ENCODE measurements at places on chromosomes 1 and 21.
A peak's percentile ranks its signal among the peaks of the same experiment; 100 is the strongest.

DNA sequence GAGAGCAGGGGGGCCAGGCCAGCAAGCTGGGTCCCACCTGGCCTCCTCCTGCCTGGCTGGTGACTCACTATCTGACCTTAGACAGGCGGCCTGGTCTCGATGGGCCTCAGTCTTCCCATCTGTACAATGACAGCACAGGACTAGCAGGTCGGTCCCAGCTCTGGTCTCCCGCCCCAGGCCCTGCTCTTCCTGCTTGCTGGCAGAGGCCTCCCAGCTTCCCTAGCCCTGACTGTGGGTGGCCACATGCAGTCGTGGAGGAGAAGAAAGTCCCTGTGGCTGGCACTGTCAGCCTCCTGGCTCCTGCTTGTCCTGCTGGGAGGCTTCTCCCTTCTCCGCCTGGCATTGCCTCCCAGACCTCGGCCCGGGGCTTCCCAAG lies 817 bp downstream of the EXTL1 start:
- DNase-seq, result no peak

GRCh38 chr1:150065184-150065871 lies 2.2 kb upstream of the VPS45 start:
- no peak for DNase-seq

GRCh38 chr1:54287176-54287650 lies 87.2 kb downstream of the MRPL37 start:
- peak; percentile 88 for DNase-seq

- DNase-seq, result no peak
These were observed 432.2 kb downstream of the PTPRC start for GRCh38 chr1:199071080-199071479.

- no peak for DNase-seq
These were observed 86.0 kb upstream of the COX20 start for GRCh38 chr1:244749230-244750016.

- DNase-seq, result no peak
These were observed 56.7 kb downstream of the GADD45A start for GRCh38 chr1:67741736-67742135.

DNA sequence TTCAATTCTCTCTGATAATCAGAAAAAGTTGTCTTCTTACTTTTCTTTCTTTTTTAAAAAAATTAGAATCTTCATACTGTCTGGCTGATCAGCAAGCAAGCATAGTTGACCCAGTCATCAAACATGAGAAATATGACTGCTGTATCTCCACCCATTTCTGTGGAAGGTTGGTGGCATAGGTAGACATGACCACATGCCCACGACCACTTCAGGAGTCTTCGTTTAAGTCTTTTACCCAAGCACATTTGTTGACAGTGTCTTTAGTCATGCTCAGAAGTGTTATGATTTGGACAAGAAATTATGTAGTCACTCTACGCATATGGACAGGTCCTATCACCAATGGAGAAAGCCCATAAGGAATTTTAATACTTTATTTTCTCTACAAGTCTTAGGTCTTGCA lies 74.8 kb upstream of the HSPA13 start:
- DNase-seq, result no peak

DNA sequence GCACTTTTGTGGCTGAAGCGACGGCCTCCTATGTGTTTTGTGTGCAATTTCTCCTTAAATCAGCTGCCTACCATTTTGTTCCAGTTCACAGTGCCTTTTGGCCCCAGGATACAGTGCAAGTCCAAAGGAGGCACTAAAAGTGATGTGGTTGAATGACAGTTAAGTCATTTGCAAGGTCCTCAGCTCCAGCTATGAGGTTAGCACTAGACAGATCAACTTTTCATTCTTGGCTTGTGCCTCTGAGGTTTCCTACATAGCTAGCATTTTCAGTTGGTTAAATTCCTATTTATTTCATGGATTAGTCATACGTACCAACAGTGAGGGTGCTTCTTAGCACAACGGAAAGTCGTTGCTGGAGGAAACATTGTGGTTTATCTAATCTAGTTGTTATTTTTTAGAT lies 59.3 kb upstream of the NTPCR start:
- DNase-seq, result no peak

DNA sequence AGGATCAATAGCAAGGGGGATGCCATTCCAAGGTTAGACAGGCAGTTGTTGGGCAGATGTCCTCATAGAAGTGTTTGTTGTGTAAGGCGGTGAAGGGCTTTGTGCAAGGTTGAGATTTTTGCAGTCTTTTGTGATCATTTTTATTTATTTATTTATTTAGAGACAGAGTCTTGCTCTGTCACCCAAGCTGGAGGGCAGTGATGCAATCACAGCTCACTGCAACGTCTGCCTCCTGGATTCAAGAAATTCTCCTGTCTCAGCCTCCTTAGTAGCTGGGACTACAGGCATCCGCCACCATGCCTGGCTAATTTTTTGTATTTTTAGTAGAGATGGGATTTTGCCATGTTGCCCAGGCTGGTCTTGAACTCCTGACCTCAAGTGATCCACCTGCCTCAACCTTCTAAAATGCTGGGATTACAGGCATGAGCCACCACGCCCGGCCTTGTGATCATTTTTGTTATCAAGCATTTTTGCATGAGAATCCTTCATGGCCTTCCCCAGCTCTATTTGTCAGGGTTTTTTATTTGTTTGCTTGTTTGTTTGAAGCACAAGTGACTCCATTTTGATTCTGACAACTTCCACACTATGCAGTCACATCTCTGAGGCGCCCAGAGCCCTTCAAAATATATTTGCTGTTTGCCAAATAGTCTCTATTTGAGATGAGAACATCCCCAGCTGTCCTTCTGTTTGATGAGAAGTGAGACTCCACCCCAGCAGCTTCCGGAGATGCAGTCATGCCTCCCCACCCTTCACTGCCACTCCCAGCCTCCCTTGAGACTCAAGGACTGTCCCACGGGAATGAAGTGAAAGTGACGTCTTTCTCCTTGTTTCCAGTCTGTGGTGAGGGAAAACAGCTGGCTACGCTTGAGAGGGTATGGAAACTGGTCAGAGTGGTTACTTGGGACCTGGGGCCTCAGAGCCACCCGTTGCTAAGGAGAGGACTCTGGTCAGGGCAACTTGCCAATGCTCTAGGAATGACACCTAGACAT lies 38.0 kb downstream of the TMEM50B start:
- peak; percentile 63 for DNase-seq

GRCh38 chr1:151340870-151341754 lies 5.9 kb downstream of the RFX5 start:
- no peak for DNase-seq

GRCh38 chr1:201692555-201693394 lies 136.2 kb upstream of the IPO9 start:
- DNase-seq, result no peak

GRCh38 chr1:18955441-18956192 lies 859 bp downstream of the IFFO2 start:
- no peak for DNase-seq

GRCh38 chr1:32438136-32438535 lies 26.7 kb upstream of the ZBTB8B start:
- no peak for DNase-seq

DNA sequence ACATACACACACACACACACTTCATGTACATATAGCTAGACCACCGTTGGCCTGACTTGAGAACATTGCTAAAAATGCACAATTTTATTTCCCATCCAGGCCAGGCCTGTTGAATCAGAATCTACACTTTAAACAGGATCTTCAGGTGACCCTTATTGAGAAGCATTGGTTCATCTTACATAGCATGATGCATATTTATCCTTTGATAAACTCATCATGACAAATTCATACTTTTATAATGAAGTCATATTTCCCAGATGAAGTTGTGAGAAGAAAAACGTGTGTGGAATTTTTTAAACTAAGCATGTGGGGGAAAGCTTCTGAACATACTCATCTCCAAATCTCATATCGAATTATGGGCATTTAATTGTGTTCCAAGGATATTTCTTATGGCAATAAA lies 877.7 kb downstream of the MRPL39 start:
- no peak for DNase-seq

GRCh38 chr1:109190189-109190588 lies 23.5 kb upstream of the SARS1 start:
- no peak for DNase-seq

GRCh38 chr1:32042330-32042729 lies 28.7 kb downstream of the KHDRBS1 start:
- no peak for DNase-seq

- no peak for DNase-seq
These were observed 13.6 kb downstream of the SHCBP1L start for GRCh38 chr1:182939413-182939812.

GRCh38 chr1:91805311-91805801 lies 80.6 kb downstream of the TGFBR3 start:
- DNase-seq, result no peak

DNA sequence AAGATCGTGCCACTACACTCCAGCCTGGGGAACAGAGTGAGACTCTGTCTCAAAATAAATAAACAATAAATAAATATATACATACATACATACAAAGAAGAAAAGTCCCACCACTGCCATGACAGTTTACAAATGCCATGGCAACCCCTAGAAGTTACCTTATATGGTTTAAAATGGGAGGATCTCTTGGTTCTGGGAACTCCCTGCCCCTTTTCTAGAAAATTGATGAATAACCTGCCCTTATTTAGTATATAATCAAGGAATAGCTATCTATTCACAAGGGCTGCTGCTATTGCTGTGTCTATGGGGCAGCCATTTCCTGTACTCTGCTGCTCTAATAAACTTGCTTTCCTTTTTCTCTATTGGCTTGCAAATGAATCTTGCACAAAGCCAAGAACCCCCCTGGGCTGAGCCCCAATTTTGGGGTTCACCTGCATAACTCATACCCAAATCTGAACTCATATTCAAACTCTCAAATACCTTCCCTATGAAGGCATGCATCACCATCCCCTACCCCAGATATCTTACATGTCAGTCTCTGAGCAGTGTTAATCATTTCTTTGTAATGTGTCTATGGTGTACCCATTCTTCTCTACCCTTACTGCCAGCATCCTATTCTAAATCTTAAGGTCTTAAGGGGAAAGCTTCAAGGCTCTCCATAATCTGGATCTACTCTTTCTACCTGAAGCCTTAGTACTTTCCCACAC lies 9.0 kb downstream of the GON4L start:
- DNase-seq, result no peak

DNA sequence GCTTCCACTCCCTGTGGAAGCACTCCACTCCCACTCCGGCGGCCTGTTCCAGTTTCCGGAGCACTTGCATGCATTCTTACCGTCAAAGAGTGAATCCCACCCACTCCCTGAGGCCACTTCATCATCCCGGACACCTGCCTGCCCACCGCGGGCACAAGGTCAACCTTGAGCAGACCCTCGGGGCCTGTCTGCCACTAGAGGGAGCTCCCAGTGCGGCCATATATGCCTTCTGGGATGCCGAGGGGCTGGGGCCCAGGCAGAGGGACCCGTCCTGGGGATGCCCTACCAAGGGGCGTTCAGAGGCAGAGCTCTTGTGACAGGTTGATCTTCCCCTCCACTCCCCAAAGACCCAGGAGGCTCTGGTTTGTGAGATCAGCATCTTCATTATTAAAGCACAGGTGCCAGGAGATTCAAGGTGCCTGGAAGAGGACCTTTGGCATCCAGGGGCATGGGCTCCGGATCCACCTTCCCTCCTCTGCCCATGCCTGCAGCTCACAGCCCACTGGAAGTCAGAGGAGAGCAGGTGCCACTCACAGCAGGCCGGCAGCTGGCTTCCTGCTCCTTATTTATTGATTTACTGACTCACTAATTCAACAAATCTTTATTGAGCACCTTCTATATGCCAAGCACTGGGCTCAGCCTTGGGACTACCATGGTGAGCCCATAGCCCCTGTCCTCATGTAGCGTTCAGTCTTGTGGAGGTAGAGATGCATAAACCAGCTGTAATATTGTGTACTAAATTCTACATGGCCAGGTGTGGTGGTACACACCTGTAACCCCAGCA lies 47.3 kb downstream of the UBIAD1 start:
- DNase-seq, result no peak

- no peak for DNase-seq
These were observed 37.1 kb downstream of the EIF4G3 start for GRCh38 chr1:21139601-21140000.

- no peak for DNase-seq
These were observed 153.4 kb downstream of the TTLL7 start for GRCh38 chr1:83845437-83846071.

DNA sequence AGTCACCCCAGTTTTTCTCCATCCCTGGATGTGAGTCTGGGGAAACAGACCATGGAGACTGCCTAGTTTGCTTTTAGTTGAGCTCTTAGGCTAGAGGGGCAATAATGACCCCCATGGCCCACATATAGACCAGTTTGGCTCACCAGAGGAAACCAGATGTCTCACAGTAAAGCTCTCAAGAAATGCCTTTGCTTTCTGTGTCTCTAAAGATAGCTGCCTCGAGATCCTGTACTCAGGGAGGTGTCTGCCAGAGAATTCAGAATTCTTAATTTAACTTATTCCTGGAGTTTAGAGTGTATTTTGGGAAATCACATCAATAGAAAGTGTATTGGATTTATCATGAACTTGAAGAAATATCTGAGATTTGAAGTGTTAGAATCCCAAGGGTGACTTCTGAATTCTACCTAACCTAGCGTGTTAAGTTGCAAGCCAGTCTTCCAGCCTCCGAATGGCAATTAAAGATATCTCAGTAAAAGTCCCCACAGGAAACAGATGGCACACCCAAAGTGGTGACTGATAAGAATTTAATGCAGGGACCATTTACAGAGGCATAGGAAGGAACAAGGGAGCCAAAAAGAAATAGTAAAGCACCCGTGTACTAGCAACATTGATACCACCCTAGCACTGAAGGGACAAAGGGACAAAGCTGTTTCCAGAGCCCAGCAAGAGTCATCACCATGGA lies 37.1 kb downstream of the STYXL2 start:
- no peak for DNase-seq

GRCh38 chr21:44993321-44994046 lies 53.7 kb downstream of the SLX9 start:
- no peak for DNase-seq

DNA sequence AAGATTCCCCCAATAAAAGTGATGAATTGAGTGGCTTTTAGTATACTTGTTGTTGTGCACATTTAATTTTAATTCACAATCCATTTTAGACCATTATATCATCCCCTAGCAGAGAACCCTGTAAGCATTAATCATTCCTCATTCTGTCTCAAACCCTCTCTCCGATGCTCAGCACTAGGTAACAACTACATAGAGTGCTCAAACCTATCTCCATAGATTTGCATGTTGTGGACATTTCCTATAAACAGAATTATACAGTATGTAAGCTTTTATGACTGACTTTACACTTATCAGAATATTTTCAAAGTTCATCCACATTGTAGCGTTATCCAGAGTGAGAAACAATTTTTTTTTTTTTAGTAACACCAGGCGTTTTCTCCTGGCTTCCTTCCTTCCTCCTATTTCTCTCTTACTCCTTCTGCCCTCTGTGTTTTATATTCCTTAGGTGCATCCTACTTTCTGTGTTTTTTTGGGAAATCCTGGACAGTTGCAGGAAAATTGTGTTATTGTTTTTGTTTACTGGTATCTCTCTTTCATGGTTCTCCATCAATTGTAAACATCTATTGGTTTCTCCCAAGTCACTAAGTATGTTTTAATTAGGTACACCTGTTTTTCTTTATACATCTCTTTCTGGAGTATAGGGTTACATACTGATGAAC lies 1528.0 kb upstream of the TPTE start:
- no peak for DNase-seq

- no peak for DNase-seq
These were observed 26.9 kb upstream of the EYA3 start for GRCh38 chr1:28115267-28115666.

GRCh38 chr1:46077644-46078043 lies 54.8 kb downstream of the PIK3R3 start:
- DNase-seq, result no peak

- no peak for DNase-seq
These were observed 1349.0 kb upstream of the B3GALT2 start for GRCh38 chr1:194535369-194535768.
